ENCODE measurements at places on chromosomes 13 and 19. TPM values are rescaled to one million over a fixed set of nuclear protein-coding genes. Genes with fewer than 3 reads are reported as not detected.
A peak's percentile ranks its signal among the peaks of the same experiment; 100 is the strongest.

GPC6 gene
- not detected for total RNA-seq

FAM124A gene
- total RNA-seq: not detected

ZNF600 gene
- total RNA-seq: 27.9 TPM

DNA sequence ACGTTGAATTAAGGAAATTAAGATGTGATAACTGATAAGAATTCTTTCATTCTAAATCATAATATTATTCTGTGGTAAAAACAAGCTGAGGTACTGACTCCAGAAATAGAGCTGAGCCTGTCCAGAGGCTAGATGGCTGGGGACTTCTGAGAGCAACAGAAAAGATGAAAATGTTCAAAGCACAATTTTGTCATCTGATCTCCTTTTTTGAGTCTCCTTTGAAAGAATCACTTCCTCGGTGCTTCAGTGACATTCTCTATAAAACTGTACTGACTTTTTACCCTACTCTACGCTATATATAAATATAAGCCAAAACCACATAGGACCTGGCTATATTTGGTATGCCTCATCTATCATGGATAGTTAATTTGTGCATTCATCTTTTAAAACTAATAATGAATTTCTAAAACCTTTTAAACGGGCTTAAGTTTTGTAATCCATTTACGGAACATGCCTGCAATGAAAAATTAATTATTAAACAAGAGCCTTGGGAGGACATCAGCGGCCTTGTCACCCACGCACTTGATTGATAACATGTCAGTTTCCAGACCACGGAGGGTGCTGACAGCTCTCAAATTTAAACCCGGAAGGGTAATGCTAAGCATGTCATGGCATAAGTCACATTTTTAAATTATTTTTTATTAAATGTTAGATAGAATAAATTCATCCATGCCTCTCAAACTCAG lies 235.5 kb downstream of the PCDH9 start:
- DNase-seq: no peak

DNA sequence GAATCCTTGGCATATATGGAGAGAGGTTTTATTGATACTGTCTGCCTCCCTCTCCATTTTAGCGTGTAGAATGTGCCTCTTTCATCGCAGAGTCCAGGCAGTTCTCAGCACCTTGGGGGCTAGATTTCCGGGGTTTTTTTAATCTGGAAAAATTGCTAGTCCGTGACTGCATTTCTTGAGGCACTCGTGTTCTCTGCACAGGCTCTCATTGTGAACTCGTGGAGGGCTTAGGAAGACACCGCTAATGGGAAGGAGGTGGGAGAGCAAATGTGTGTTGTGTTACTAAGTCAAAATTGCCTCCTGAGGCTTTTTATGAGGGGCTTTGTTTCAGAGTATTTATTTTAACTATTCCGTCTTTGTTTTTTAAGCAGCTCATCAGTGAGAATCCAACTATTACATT lies 10.1 kb downstream of the ING1 start:
- DNase-seq: no peak

DNA sequence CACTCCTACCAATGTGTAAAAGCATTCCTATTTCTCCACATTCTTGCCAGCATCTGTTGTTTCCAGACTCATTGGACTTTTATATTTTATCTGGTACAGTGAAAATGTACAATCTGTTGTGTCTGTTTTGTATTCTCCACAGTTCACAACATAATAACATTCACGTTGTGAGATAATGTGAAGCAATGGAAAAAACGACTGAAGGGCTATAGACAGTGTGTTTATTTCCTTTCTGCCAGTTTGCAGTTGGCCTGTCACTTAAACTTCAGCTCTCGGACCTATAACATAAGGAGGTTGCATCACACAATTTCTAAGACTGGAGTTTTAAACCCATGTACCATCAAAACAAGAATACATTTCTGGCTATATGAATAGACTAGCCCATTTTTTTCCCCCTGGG lies 965.5 kb upstream of the ATXN8OS start:
- no peak for DNase-seq

DNA sequence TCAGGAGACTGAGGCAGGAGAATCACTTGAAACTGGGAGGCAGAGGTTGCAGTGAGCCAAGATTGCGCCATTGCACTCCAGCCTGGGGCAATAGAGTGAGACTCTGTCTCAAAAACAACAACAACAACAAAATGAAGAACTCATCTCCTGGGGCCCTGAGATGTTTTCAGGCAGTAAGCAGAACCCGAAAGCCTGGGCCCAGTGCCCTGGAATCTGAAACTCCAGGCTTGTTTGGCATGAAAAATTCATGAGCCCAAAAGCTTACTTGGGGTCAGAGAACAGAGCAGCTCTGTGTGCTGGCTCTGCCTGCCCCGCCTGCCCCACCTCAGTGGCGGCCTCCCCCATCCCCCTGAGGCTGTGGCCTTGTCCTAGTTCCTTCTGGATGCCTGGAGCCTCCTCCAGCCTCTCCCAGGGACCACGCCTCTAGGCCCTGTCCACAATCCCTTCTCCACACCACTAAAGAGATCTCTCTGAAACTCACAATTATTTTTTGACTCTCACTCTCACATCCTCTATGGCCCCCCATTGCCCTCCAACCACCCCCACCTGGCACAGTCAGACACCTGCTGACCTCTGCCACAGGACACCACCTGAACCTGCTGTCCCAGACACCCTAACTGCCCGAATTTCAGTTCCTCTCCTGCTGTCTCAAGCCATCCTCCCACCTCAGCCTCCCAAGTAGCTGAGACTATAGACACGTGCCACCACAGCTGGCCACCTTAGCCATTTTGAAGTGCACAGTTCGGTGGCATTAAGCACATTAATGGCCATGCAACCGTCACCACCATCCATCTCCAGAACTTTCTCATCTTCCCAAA lies 6.9 kb upstream of the AP1M2 start:
- DNase-seq: peak; percentile 48

NRTN gene
- 3.5 TPM for total RNA-seq

- DNase-seq: no peak
Observed at GRCh38 chr19:47444388-47444821, 25.1 kb upstream of the MEIS3 start.

AP2S1 gene
- total RNA-seq: 411 TPM

CYP2F1 gene
- not detected for total RNA-seq

- peak; percentile 74 for DNase-seq
Observed at GRCh38 chr19:47232422-47233211, 1.6 kb upstream of the BBC3 start.

OCEL1 gene
- 30.6 TPM for total RNA-seq

WTIP gene
- total RNA-seq: 0.50 TPM

TMEM86B gene
- 18.4 TPM for total RNA-seq

NLRP7 gene
- 0.25 TPM for total RNA-seq

DNA sequence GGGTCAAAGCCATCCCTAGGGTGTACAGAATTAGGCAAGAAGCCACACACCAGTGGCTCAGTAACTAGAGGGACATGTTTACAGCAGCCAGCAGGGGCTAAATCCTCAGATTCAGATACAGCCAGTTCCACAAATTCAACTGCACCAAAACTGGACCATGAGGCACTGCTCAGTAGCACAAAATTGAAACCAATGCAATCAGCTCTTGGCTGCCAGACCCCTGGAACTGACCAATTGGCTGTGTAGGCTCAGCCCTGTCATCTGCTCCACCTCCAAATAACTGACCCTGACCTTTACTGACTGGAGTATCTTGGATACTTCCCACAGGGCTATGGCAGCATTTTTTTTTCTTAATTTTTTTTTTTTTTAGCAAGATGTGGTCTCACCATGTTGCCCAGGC lies 226.5 kb downstream of the FOXO1 start:
- no peak for DNase-seq

DNA sequence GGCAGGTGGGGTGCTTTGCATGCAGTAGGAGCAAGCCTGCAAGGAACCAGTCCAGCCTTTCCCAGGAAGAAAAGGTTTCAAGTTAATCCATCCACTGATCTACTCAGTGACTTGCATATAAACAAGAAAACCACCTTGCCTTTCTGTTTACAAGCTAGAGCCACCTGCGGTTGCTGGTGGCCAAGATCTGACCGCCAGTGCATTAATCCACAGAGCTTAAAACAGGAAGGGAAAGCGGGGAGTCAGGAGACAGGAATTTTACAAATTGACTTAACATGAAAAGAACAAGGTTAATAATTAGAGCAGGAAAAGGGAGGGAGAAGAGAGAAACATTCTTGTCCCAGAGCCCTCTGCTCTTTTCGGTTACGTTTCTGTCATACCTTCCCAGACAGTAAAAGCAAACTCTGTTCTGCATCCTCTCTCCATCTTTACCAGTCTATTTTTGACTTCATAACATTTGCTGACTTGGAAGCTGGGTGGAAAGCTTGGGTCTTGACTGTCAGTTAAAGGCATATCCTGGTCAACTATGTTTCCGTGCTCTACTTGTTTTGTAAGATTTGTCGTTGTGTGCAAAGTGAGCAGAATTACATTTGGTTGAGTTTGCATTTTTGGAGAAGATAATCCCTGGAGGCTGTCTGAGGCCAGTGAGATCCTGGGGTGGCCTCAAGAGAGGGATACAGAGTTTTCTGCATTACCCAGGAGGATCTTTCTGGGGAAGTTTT lies 760.6 kb downstream of the EFNB2 start:
- DNase-seq: peak; percentile 98

DNA sequence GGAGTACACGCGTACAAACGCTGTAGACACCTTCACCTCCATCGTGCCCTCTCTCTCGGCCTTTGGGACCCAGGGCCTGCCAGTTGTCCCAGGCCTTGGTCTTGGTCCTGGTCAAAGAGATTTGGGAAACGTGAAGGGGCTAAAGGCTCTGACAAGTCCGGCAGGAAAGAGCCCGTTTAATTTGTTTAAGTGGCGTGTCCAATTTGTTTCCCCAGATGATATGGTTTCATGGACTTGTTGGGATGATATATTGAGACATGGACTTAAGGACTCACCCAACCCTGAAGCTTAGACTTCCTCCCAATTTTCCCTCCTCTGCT lies 2.7 kb downstream of the CLEC11A start:
- no peak for DNase-seq

CEACAM6 gene
- total RNA-seq: 468 TPM

DNA sequence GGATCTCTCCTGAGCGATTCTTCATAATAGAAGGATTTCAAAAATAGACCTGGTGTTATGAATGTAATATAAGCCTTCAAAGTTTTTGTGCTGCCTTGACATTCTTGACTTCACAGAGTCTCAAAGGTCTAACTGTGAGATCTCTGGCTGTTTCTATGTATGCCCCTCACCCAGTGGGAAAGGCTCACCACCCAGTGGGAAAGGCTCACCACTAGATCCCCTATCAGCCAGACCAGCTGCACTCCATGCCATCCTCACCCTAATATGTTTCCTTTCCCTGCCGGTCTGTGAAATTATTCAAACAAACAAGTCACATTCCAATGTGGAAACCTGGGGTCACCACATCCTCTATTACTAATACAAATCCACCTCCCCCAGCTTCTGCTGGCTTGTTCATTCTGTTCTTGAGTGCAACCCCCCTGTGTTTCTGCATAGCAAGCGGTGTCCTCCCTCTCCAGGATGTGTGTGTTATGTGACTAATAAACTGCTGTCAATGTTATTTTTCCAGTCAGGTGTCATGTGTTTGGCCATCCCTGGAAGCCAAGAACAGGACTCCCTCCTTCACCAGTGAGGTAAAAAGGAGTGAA lies 13.8 kb upstream of the SLITRK1 start:
- DNase-seq: no peak

HSPH1 gene
- total RNA-seq: 105 TPM

GRCh38 chr19:57803265-57803593 lies 11.5 kb downstream of the ZNF552 start:
- DNase-seq: no peak

ZNF587 gene
- total RNA-seq: 68.0 TPM

ZBTB32 gene
- total RNA-seq: not detected

- DNase-seq: peak; percentile 36
Observed at GRCh38 chr19:18995804-18996241, 37.5 kb downstream of the SUGP2 start.

- DNase-seq: no peak
Observed at GRCh38 chr19:16141043-16141442, 2.4 kb upstream of the HSH2D start.

- peak; percentile 6 for DNase-seq
Observed at GRCh38 chr13:100235311-100235901, 146.5 kb downstream of the PCCA start.

Data from PC-9 (cell line).